LNCaP clone FGC (cell line): ENCODE measurements at places on chromosomes 12 and 14.

DNA sequence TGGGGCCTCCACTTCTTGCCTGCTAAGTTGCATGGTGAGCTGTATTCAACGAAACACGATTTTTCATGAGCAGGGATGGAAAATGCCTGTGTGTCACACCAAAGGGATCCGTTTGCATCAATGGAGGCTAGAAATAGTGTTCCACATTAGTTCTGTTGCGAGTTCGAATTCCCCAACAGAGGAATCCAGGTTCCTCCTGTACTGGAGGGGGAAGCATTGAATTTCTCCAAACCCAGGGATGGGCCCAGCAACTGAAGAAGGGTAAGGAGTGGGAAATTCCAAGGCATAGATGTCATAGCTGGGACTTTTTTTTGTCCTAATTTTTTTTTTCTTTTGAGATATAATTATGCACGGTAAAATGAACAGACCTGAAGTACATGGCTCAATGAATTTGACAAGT, 336.2 kb downstream of the DPF3 start:
- DNase-seq = no peak

DNA sequence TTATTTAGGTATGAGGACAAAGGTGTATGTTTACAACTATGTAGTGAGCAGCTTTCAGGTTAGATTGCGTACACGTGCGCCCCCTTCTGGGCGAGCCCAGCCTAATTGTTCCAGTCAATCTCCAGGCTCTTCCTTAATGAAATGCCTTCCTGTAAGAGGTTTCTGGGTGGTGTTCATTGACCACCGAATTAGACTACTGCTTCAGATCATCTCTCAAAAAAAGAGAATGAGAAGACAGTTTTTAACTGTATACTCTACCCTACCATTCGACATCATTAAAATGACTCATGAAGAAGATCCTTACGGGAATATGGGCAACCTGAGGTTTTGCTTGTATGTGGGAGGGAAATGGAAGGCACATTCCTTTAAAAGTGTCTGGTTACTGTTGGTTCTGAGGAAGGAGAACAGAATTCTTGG, 2.1 kb downstream of the LUM start:
- peak; percentile 35 for DNase-seq

GRCh38 chr12:56150563-56150962, 1.8 kb upstream of the MYL6B start:
- no peak for DNase-seq

DNA sequence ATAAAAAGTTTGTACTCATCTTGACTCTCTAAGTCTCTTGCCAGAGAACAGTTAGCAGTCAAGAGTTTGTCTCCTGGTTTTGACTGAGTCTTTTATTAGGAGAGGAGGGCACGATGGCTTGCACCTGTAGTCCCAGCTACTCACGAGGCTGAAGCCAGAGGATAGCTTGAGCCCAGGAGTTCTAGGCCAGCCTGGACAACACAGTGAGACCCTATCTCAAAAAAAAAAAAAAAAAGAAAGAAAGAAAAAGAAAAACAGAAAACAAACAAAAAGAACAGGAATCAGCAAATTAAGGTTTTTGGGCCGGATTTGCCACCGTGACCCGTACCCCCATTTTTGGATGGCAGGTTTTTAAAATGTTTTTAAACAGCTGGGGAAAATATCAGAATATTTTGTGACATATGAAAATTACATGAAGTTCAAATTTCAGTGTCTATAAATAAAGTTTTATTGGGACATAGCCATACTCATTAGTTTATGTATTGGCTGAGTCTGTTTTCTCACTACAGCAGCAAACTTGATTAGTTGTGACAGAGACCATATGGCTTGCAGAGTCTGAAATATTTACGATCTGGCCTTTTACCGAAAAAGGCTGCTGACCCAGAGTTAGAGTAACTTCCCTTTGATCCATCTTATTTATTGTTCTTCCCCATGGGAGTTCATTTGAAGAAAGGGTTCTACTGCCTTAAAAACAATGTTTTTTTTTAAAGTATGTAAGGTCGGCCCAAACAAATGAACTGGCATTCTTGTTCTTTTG, 31.2 kb downstream of the VEZT start:
- DNase-seq = no peak

- DNase-seq = no peak
Measured at GRCh38 chr12:114895827-114896226, 211.9 kb upstream of the TBX3 start.

GRCh38 chr14:38419579-38419978, 163.7 kb upstream of the CLEC14A start:
- no peak for DNase-seq

DNA sequence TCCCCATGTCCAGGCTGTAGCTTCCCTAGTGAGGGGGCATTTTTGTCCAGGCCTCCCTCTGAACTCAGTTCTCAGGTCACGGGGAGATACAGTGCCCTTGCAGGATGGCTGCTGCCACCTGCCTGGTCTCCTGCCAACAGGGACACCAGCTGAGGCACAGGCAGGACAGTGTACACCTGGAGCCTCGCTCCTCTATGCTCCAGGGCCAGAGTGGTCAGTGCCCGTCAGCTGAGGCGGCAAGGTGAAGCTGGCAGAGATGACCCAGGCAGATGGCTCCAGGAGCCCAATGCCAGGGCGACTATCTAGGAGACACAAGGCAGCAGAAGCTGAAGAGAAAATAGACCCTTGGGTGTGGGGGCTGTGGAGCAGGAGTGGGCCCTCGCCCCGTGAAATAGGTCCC, 12.6 kb downstream of the TUBA1C start:
- no peak for DNase-seq

GRCh38 chr12:108187831-108188230, 58.7 kb downstream of the WSCD2 start:
- no peak for DNase-seq

DNA sequence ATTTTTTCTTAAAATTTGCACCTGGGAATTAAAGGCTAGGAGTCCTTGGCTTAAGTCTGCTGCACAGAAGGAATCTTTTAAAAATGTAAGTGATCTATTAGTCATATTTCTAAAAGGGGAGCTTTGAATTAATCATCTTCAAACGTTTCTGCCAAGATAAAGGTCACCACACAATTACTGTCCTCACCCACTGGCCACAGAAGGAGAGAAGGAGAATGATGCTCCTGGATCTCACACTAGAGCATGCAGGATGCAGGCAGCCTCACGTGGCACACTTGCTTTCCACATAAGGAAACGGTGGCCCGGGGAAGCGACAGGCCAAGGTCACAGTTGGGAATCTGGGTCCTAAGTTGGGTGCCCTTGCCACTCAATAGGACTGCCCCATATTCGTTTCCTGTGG, 16.9 kb downstream of the PLEKHG7 start:
- no peak for DNase-seq

DNA sequence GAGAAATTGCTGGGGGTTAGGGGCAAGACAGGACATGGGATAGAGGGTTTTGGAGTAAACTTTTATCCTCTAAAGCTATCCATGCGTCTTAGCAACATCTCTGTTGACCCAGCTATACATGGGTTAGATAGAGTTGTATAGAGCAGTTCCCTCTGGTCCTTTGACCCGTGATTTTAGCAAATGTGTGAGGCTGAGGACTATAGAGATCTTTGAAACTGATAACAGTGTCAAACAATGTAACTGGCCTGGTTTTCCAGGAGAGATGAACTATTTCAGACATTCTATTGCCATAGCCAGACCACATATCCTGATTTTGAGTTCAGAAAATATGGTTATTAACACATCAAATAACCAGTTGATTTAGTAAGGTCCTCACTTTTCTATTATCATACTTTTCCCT, 60.4 kb downstream of the B4GALNT3 start:
- DNase-seq = no peak

GRCh38 chr12:94405413-94406116, 54.1 kb downstream of the CEP83 start:
- no peak for DNase-seq

DNA sequence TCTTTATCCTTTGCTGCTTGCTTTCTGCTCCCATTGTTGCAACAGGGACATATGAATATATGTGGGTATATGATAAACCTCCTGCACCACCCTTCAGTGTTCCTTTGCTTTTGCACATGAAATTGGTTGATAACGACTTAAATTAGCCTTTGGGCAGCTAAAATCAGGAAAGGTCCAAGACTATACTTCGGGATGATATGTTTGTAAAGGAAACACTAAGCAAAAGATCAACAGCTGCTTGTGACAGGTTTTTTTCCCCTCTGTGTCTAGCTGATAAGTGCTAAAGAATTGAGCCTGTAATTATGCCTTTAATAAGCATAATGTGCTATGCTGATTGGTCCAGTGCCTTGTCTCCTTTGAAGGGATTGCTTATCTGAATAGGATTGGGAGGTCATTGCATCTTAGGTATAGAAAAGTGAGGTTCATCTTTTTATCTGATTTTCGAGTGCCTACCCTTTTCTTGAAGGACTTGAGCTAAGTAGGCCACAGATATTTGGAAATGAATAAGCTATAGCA, 59.4 kb downstream of the PPHLN1 start:
- no peak for DNase-seq

GRCh38 chr14:69695322-69696203, 71.4 kb upstream of the SRSF5 start:
- no peak for DNase-seq

- DNase-seq = no peak
Measured at GRCh38 chr14:98634043-98634820, 637.8 kb downstream of the BCL11B start.

- DNase-seq = no peak
Measured at GRCh38 chr14:75109877-75110276, 17.0 kb downstream of the NEK9 start.

DNA sequence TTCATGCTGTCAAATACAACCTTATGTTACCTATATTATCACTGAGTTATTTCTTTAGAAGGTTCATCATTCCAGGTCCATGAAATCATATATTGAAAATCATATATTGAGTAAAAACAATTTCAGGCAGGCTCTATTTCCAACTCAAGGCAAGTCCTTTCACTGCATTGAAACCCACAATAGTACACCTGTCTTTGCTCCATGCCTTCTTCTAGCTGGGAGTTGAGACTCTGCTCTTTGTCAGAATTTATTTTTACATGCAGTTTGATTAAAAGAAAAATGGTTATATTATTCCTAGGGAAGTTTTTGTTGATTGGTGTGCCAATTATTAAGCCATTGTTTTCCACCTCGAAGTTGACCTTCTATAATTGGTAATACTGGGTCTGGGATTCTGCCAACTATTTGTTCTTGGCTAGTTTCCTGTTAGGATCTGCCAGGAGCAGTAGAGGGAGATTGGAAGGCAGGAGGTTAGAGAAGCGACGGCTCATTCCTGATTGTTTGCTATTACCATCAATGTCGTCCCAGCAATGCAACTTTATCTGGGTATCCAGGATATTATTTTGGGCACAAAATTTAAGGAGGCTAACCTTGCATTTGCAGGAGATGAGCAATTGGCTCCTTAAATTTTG, 79.5 kb upstream of the MIS18BP1 start:
- peak; percentile 51 for DNase-seq

DNA sequence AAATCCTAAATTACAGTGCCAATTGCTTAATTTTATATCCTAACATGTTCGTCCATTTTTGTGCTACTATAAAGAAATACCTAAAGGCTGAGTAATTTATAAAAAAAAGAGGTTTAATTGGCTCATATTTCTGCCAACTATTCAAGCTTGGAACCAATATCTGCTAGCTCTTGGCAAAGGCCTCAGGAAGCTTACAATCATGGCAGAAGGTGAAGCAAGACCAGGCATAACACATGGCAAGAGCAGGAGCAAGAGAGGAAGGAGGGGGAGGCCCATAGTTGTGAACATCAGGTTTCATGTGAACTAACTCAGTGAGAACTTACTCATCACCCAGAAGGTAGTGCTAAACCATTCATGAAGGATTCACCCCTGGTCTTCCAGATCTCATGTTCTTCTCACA, 494.3 kb downstream of the CCER1 start:
- DNase-seq = no peak

DNA sequence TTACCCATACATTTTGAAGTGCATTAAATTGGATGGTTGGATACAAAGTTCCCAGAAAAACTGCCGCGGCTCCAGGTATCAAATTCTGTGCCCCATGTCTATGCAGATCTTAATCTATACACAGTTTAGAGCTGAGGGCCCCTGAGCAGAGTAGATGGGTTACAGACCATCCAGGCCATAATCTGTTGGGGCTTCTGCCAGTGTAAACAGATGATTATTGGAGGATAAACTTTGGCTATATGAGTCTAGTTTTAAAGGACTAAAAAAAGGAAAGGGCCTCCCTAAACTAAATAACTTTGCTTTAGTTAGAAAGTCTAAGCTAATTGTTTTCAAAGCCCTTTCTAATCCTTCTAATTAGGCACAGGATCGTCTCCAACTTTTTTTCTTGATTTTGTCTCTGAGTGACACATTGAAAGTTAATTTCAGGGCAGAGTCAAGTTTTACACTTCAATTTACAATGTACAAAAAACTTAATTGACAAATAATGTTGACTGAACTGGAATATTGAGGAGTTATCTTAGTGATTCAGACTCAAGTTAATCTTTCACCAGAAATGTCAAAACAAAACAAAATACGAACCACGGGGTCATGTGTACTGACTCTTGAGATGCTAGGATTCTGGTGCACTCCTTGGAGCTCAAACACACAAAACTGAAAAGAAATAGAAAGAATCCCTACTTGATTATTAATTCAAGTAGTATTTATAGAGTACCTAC, 133.9 kb upstream of the SCAF11 start:
- no peak for DNase-seq

GRCh38 chr12:67367843-67368242, 98.7 kb downstream of the CAND1 start:
- no peak for DNase-seq

DNA sequence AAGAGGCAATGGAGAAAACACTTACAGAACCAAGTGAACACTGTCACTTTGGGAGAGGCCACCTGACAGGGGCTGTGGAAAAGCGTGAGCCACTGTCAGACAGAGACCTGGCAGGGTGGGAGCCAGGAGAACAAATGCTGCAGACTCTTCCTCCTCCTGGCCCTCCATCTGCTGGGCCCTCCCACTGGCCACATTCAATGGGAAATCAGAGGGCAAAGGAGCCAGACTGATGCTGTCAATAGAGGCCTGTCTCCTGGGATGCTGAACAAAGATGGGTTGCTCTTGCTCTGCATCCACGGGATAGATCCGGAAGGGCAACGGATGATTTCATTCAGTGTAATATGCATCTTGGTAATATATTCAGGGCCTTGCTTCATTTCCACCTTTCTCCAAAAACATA, 44.9 kb upstream of the BCAT1 start:
- no peak for DNase-seq
